Suppressor macrophage (primary cell): ENCODE measurements at places on chromosomes 3 and 15.

DNA sequence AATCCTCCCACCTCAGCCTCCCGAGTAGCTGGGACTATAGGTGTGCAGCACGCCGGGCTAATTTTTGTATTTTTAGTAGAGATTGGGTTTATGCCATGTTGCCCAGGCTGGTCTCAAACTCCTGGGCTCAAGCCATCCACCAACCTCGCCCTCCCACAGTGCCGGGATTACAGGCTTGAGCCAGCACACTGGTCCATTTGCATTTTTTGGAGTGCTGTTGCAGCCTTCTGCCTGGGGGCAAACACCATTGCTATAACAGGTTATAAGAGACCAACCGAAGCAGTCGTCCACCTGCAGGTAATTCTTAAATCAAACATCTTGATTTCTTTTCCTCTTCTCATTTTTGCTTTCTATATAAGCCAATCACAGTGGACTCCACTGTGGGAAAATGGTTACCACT lies 27.7 kb downstream of the ACKR4 start:
- no peak for DNase-seq

- no peak for DNase-seq
Observed at GRCh38 chr15:78317145-78317836, 17.9 kb upstream of the SKIC8 start.

DNA sequence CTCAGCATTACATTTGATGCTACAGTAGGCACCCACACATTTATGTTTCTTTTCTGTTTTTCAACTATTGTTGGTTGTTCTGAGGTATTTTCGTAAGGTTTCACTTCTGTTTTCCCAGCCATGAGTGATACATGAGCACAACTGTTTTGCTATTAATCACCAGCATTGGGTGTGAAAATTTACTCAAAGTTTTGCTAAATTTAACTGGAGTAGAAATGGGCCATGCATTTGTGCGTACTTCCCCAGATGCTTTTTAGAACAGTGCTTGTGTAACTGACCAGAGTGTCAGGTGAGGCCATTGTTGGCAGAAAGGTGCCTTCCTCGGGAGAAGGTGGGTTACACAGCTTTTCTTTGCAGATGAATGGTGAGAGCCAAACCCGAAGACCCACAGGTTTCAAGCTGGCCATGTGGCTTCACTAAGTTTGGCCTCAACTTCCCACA lies 70.4 kb downstream of the ST6GAL1 start:
- peak; percentile 82 for DNase-seq

GRCh38 chr15:69232765-69233164 lies 65.9 kb upstream of the PAQR5 start:
- DNase-seq, result no peak

DNA sequence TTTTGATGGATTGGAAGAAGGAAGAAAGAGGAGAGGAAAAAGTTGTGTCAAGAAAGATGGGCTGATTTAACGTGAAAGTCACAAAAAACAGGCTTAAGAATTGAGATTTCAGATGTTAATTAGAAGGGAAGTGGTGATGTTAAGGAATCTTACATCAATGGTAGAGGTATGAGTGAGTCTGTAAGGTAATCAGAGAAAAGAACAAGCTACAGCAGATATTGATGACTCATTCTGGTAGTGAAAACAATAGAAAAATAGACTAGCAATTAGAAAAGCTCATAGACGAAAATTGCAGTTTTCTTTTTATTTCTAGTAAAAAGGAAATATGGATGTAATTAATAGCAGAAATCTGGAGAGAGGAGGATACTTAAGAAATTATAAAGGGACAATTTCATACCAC lies 559.6 kb downstream of the MCTP2 start:
- DNase-seq, result no peak

GRCh38 chr3:12750223-12750622 lies 8.8 kb downstream of the TMEM40 start:
- no peak for DNase-seq

DNA sequence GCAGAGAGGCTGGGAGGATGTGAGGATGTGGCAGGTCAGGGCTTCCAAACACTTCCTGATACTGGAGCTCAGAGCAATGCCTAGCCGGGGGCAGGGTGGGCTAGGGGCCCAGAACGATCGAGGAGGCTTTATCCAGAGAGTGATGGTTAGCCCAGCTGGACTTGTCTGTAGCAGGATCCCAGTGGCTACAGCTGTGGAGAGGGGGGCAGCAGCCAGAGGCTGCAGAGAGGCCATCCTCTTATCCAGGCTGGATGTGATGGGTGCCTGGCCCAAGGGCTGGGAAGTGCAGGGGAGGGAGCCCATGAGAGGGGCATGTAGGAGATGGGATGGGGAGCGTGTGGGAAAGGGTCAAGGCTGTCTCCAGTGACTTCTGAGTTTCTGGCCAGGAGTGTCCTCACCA lies 4.6 kb downstream of the PARP3 start:
- DNase-seq, result no peak

DNA sequence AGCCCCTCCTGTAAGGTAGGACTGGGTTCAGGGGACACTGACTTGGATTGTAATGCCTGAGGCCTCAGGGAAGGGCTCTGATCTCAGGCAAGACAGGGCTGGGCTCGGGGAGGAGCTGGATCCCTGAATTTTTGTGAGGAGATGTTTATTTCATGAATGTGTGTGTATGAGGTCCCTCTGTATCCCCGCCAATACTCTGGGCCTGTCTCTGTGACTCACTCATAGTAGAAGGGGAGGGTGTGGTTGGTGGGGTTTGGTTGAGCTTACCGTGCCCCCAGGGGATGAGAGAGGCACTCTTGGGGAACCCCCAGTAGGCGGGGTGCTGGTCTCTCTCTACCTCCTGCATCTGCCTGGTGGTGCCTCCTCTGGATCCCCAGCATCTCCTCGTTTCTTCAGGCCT lies 28.1 kb downstream of the RPSA start:
- DNase-seq, result no peak

DNA sequence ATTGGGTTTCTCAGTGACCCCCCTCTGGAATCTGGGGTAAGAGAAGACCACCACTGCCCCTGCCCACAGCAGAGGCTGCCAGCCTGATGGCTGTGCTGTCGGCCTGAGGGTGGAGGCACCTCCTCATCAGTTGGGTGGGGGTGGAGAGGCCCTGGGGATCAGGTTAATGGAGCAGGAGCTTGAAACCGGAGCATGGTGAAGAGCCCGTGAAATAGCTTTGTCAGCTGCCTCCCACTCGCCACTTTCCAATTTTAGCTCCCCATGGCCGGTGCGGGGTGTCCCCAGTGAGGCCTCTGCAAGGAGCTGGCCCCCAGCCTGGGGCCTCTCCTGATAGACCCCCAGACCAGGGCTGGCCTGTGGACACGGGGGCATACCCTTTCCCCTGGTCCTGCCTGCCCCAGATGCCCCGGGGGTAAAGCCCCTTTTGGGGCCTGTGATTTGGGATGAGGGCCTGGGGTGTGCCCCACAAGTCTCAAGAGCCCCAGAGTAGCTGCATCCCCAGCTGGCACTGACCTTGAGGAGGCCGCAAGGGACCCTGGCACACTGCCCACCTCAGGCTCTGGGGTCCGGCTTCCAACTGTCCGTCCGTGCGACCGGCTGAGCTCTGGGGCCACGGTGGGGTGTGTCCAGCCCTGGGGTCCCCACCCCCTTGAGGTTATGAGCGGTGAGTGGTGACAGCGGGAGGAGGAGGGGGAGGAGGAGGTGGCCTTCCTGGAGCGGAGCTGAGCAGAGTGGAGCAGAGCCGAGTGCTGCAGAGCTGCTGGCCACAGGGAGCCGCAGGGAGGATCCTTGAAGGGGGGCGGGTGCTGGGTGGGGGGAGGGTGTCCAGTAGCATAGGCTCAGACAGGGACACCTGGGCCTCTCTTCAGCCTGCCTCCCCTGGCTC lies at the start of gene HHATL:
Gene HHATL, minus strand, starts transcription at position 733 of the 886 bp plus-strand sequence. CDS start 1,972 bp downstream, outside the sequence.
- DNase-seq, result no peak

DNA sequence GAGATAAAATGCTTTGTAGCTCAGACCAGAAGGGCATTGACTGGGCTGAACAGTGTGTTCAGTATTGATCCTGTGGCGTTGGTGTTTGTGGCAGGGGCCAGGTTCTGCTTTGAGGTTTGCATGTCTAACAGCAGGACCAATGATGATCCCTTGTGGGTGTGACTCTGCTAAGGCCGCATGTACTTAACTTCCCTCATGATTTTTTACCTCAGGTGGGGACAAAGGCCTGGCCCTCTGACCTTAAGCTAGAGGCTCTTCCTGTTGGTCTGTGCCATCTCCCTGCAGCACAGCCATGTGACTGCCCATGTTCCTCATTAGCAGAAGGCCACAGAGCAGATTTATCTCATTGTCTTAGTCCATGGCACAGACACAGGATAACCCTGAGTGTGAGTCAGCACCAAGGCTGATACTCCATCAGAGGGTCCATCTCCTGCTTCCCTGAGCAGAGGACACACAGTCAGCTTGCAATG lies 34.3 kb upstream of the BSN start:
- peak; percentile 68 for DNase-seq

DNA sequence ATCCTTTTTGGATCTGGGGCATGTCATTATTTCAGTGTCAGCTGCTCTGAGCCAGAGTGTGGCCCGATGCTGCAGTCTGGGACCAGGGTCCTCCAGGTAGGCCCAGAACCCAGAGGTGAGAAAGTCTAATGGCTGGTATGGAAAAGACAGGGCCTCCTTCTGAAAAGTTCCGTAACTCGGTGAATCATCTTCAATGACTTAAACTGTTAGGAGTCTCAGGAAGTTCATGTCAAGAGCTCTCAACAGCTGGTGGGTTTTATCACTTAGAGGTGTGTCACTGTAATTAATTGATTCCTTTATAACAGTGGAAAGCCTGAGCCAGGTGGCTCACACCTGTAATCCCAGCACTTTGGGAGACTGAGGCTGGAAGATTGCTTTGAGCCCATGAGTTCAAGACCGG lies 28.5 kb upstream of the PDE8A start:
- no peak for DNase-seq

GRCh38 chr3:9810433-9810770 lies 340 bp downstream of the TTLL3 start:
- no peak for DNase-seq

DNA sequence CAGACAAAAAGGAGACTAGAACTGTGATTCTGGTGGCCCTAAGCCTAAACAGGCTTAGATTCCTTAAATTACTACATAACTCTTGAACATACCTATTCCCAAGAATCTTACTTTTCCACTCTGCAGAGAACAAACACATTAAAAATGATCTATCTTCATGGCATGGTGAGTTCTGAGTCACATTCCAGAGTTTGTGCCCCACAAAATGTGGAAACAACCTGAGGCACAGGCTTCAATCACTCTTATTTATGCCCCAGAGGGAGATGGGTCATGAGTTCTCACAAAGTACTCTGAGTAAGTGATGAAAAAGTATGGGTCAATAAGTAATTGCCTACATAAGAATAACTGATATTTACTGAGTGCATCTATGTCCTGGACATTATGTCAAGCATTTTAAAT lies 137.5 kb upstream of the SLC2A2 start:
- no peak for DNase-seq

- no peak for DNase-seq
Observed at GRCh38 chr3:89278302-89279025, 171.0 kb downstream of the EPHA3 start.

DNA sequence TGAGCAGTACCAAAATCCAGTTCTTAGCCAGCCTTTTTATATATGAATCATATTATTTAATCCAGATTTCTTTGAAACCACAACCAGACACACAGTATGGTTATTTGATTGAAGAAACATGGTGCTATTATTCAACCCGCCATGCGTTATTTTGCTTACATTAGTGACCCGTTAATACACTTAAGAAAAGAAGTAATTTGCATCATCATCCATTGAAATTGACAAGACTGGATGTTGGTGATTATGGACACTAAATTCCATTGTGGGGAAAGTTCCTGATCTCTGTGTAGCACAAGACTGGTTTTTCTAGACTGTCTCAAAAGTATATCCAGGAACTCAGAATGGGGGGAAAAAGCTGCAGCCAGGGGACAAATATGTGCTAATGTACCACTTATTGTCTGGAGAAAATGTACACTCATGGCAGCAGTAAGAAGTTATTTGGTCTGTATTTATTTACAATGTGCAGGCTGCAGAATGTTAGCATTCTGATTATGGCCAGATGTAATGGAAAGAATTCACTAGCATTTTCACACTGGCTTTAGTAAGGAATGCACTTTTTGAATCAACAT lies 80.3 kb downstream of the FILIP1L start:
- no peak for DNase-seq

DNA sequence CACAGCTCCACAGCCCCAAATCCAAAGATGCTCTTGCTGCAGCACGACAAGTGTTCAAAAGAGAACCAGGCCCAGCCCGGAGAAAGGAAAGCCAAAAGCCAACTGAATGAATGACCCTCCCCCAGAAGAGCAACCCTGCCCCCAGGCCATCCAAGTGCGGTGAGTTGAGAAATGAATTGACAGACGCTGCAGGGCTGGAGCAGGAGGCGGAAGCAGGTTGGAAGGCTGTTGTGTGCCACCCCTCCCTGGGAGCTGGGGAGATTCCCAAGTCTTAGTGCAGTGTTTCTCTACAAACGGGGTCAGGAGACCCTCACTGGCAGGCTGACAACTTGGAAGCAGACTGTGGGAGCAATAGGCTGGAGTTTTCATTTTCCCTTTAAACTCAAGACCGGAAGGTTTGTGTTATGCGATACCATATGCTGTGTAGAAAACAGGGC lies 3.5 kb upstream of the SPTBN5 start:
- DNase-seq, result no peak

DNA sequence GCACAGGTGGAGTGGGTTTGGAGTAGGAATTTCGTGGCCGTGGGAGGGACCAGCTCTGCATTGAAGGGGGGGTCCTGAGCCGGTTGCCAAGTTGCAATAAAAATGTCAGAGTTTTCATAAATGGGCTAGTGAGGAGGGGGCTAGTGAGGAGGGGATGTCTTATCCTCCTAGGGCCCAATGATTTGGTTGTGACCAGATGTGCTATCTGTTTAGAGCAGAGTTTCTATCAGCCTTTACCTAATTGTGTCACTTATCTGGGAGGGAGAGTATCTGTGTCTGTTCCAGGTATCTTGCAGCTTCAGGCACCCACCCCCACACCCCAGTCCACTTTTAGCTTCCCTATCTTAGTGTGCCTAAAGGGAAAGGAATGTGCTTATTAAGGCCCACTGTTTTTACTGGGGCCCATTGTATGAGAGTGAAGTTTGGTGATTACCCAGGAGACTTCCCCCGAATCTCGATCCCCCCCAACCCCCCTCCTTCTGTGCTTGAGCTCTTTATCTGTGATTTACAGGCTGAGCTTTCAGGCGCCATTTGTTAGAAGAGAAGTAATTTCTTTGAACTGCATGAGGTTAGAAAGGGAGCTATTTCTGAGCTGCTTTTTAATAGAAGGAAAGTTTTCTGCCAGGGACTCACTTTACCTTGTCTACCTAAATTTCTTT lies 42.6 kb downstream of the PPCDC start:
- DNase-seq, result no peak

DNA sequence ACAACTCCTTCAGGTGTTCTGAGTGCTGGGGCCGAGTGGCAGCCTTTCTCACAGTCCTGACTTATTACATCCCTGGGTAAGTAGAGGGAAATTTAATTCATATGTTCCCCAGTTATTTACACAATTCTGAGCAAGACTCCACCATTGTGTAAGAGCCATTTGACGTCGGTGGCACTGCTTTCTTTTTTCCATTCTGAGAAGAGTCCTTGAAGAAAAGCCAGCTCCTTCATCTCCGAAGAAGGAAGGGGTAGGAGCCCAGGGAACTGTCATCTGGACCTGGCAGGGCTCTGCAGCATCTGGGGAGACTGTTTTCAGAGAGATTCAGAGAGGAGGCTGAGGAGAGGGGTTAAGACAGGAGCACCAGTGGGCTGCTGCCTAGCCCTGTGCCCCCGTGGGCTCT lies 22.6 kb upstream of the MASP1 start:
- no peak for DNase-seq
